ENCODE measurements at places on chromosomes 5 and 9.

DNA sequence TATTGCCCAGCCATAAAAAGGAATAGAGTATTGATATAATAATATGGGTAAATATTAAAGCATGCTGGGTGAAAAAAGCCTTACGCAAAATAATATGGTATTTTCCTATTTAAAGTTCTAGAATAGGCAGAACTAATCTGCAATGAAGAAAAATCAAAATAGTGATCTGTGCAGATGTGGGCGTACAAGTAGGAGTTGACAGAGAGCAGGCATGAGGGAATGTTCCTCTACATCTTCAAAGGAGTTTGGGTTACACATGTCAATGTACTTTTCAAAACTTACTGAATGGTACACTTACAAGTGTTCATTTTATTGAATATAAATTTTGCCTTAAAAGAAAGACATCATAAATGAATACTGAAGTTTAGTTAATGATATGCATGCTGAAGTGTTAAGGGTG is 33.0 kb upstream of the ZBED3 start:
- DNase-seq: no peak

GRCh38 chr5:42872865-42873264 is 61.2 kb upstream of the SELENOP start:
- DNase-seq: no peak

DNA sequence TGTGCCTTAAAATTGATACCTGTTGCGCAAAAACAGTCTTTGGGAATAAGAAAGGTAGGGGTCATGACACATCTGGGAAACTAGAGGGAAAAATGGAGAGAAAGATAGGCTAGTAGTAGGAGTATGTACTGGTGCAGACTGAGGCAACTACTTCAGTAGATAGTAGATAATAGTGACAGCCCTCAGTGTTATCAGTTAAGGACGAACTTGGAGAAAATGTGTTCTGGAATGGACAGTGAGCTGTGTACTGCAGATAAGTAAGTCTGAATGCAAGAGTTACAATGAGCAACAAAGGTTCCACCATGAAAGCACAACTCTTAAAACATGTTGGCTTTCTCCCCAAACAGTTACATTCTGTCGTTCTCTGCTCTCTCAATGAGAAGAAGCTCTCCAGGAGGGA is 6.5 kb upstream of the INSL6 start:
- no peak for DNase-seq

- DNase-seq: no peak
Measured at GRCh38 chr5:143141652-143142051, 261.8 kb downstream of the NR3C1 start.

DNA sequence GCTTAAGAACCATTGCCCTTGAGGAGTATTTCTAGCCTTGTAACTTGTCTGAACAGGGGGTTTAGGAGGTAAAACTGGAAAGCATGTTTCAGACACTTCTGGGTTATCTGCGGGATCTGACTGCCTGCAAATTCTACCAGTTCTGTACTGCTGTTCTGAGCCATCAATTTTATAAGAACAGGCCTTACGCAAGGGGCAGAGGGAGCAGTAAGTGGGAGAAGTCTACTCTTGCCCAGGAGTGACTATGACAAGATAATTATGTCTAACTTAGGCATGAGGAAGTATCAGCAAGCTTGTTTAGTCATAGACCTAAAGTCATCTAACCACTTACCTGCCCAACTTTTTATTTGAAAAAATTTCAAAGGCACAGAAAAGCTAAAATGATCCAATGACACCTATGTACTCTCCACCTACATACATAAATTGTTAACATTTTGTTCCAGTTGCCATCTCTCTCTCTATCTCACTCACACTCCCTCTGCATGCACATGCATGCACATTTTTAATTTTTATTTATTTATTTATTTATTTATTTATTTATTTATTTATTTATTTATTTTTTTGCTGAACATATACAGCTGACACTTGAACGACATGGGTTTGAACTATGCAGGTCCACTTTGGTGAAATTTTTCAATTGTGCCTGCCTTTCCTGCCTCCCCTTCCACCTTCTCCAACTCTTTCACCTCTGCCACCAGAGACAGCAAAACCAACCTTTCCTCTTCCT is 18.4 kb upstream of the DEPDC1B start:
- no peak for DNase-seq

DNA sequence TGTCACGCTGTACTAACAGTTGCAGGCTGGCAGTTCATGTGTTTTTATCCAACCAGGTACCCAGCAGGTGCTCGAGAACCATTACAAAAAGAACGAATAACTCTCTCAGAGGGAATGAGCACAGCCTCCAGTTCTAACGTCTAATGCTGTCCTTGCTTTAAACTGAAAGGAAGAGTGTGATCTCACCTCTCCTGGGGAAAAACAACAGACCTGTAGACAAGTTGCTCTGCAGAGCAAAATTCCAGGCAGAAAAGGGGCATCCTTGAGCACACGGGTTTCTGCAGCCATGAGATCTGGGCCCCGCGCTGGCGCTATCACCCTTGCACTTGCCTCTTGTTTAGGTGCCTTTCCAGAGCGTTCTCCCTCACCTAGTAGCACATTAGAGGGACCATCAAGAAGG is 92.5 kb upstream of the DNAH5 start:
- DNase-seq: no peak

GRCh38 chr9:127944586-127945218 is 7.0 kb upstream of the DPM2 start:
- no peak for DNase-seq

Measured in fibroblast of skin of abdomen (primary cell).